ENCODE measurements at places on chromosomes 11 and 22. TPM values are rescaled to one million over a fixed set of nuclear protein-coding genes. Genes with fewer than 3 reads are reported as not detected.

GRCh38 chr11:59728154-59728553, 14.5 kb upstream of the OR10V1 start:
- H3K4me1 ChIP-seq: no peaks in the 10 kb centered on the region
- DNase-seq: no peak
- H3K27ac ChIP-seq: no peak overlapping the region
- no peak overlapping the region for H3K4me3 ChIP-seq
- H3K36me3 ChIP-seq: no peaks in the 10 kb centered on the region

DNA sequence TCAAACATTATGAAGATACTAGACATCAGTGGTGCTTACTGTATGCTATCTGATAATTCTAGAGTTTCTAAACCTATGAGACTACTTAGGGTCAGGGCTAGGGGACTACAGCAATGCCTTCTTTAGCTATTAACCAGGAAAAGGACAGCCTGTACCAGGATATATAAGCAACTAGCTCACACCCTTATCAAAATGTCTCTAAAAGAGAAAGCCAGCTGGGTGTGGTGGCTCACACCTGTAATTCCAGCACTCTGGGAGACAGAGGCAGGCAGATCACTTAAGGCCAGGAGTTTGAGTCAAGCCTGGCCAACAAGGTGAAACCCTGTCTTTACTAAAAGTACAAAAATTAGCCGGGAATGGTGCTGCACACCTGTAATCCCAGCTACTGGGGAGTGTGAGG, 55.8 kb downstream of the RAB6A start:
- no peaks in the 10 kb centered on the region for H3K36me3 ChIP-seq
- no peak overlapping the region for H3K4me3 ChIP-seq
- no peak overlapping the region for H3K27ac ChIP-seq
- H3K4me1 ChIP-seq: no peaks in the 10 kb centered on the region
- no peaks in the 10 kb centered on the region for H3K27me3 ChIP-seq
- DNase-seq: no peak

DNA sequence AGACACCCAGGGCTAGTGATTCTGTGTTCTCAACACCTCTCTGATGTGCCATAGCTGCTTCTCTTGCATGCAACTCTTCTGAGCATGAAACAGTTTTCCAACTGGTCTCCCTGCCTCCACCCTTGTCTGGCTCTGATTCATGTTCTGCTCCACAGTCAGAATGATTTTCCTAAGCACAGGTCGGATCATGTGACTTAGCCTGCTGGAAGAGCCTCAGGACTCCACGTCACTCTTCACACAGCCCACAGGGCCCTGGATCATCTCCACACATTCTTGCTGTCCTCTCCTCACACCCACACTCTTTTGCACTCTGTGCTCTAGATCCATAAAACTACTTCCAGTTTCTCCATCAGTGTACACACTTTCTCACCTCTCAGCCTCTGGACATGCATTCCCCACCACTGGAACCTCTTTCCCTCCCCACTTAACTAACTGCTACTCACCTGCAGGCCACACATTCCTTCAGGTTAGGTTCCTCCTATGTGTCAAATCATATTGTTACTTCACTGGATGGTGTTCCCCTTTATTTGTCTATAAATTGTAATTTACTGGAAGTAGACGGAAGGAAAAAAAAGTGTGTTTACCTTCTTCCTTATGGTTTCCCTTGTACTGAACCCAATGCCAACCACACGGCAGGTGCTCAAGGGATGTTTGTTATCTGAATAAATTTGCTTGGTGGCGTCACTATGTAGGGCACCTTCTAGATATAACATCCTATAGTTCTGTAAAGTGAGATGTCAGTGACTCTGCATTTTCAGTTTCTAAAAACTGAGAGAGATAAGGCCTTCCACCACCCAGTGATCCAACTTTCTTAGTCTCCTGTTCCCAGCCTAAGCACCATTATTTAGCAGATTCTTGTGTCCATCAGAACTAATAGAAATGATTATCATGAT, 133.7 kb downstream of the ETS1 start:
- DNase-seq: peak; percentile 65
- peaks cover 10% of the 10 kb centered on the region for H3K4me1 ChIP-seq
- H3K27ac ChIP-seq: no peak overlapping the region
- H3K27me3 ChIP-seq: no peaks in the 10 kb centered on the region
- H3K36me3 ChIP-seq: no peaks in the 10 kb centered on the region

DNA sequence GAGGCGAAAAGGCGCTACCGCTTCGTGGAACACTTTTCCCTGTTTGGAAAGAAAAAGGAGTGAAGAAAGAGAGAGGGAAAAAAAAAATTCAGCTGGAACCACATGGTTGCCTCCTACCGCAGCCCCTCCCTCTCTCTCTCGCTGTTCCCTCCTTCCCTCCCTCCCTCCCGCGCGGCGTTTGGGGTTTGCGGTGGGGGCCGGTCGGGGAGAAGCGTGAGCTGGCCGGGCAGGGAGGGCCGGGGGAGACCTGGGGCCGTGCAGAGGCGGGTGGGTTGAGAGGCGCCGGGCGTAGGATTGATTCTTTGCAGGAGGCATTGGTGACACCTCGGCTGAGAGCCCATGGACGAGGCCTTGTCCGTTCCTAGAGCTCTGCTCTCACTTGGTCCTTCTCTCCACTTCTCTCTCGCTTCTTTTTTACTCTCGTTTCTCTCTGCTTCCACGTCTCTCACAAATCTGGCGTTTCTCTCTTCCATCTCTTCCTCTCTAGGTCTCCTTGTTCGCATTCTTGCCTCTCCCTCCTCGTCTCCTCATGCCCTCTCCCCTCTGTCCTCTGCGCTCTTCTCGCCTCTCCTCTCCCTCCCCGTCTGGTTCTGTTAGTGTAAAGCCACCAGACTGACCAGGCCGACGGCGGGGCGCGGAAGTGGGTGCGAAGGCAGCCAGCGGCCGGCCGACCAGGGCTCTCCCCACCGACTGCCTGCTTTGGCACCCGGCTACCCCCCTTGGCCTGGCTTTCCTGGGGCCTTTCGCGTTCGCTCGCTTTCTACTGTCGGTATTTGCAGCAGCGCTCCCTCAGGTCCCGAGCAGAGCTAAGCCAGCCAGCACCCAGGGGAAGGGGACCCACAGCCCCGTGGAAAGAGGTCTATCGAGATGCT, at the start of gene CLMP:
Gene CLMP (minus strand): TSS at position 61 of the 872 bp plus-strand sequence. CDS start 308 bp downstream, outside the sequence.
- no peaks in the 10 kb centered on the region for H3K36me3 ChIP-seq
- H3K27me3 ChIP-seq: no peaks in the 10 kb centered on the region
- peak; percentile 80 for DNase-seq
- peak within 1 kb of the TSS; percentile 65 for H3K4me3 ChIP-seq

DNA sequence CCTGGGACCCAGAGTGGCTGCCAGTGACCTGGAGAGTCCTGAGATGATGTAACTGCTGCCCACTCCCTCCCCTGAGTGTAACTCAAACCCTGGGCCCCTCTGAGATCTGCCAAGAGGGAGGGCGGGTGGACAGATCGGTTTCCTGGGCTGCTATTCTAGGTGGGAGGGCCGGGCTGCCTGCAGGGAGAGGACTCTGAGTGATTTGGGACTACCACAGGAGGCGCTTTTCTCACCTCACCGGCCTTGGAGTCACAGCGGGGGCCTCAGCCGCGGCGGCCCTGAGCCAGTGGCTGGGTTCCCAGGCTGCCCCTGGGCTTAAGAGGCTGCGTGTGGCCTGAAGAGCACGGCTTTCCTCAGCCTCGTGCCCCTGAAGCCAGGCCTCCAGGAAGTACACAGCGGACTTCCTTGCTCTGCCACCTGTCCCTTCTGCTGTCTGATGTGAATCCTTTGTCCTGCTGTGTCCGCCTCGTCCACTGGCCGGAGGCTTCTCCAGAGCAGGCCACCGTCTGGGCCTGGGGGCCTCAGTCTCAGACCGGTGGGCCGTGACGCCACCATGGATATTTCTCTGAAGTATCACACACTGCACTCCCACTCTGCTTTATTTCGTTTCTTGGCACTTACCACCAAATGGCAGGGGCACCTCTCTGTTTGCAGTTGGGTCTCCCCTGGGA, 11.5 kb downstream of the RELT start:
- no peak overlapping the region for H3K27ac ChIP-seq
- H3K4me3 ChIP-seq: no peak overlapping the region
- no peaks in the 10 kb centered on the region for H3K4me1 ChIP-seq
- H3K36me3 ChIP-seq: no peaks in the 10 kb centered on the region
- no peak for DNase-seq

DNA sequence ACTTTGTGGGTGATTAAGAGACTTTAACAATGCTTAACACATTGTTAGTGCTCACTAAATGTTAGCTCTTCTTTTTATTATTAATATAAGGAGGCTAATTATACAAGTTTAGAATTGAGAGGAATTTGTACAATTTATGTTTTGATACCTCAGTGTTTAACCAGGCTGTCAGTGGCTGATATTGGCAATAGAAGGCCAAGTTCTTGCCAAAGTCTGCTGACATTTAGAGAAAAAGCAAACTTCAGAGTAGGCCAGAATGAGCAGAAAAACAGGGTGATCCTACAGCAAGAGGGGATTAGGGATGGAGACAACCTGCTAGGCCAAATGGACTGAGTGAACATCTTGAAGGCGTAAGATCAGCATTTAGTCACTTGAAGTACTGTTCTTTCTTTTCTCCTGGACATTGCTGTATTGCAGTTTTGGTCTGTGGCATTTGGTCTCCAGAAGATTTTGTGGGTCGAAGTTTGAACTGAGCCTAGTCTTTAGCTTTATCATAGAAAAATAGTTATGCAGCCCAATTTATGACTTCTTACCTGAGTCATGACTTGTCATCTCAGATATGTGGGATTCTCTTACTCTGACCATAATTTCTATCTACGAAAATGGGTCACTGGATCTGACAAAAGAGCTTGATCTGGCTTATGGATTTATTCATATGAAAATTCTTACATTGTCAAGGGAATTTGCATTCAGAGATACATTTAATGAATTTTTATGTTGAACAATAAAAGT, 9.0 kb downstream of the TRIM44 start:
- peaks cover 4% of the 10 kb centered on the region for H3K4me1 ChIP-seq
- no peak overlapping the region for H3K4me3 ChIP-seq
- H3K27me3 ChIP-seq: no peaks in the 10 kb centered on the region

- H3K4me3 ChIP-seq: no peak overlapping the region
- no peaks in the 10 kb centered on the region for H3K36me3 ChIP-seq
- no peaks in the 10 kb centered on the region for H3K4me1 ChIP-seq
- no peak overlapping the region for H3K27ac ChIP-seq
- H3K27me3 ChIP-seq: no peaks in the 10 kb centered on the region
- DNase-seq: no peak
Observed at GRCh38 chr11:119406005-119406404, 17.0 kb downstream of the THY1 start.

GRCh38 chr11:8338138-8338537, 74.5 kb upstream of the LMO1 start:
- H3K4me1 ChIP-seq: no peaks in the 10 kb centered on the region
- H3K36me3 ChIP-seq: no peaks in the 10 kb centered on the region
- H3K27ac ChIP-seq: no peak overlapping the region
- H3K4me3 ChIP-seq: no peak overlapping the region
- DNase-seq: peak; percentile 68

DNA sequence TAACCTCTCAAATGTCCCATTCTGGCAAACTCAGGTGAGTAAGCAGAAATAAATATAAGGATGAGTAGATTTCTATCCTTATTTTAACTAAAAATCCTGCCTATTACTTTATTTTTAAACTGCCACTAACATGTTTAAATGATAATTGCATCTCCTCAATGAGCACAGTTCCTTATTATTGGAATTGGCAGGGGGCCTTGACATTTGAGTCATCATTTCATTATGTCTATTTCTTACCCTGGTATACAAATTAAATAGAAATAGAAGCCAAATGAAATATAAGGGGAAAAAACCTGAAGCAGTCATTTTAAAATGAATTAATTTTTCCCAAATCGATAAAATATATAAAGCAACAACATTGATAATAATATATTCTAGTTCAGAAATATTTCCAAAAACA, 81.2 kb downstream of the GUCY1A2 start:
- no peaks in the 10 kb centered on the region for H3K4me1 ChIP-seq
- H3K36me3 ChIP-seq: no peaks in the 10 kb centered on the region
- no peak overlapping the region for H3K27ac ChIP-seq
- H3K4me3 ChIP-seq: no peak overlapping the region

- H3K27me3 ChIP-seq: no peaks in the 10 kb centered on the region
- H3K27ac ChIP-seq: no peak overlapping the region
- H3K4me3 ChIP-seq: no peak overlapping the region
- DNase-seq: no peak
- H3K36me3 ChIP-seq: no peaks in the 10 kb centered on the region
- H3K4me1 ChIP-seq: no peaks in the 10 kb centered on the region
Observed at GRCh38 chr11:33970984-33971466, 79.1 kb upstream of the LMO2 start.

Gene SCGB2A2
- not detected for total RNA-seq

- H3K4me3 ChIP-seq: no peak overlapping the region
- H3K36me3 ChIP-seq: no peaks in the 10 kb centered on the region
- H3K4me1 ChIP-seq: peaks cover 2% of the 10 kb centered on the region
Observed at GRCh38 chr11:2419638-2420501, 19.3 kb downstream of the TSSC4 start.

- no peak overlapping the region for H3K4me3 ChIP-seq
- H3K36me3 ChIP-seq: no peaks in the 10 kb centered on the region
- H3K27ac ChIP-seq: no peak overlapping the region
- no peak for DNase-seq
- no peaks in the 10 kb centered on the region for H3K27me3 ChIP-seq
Observed at GRCh38 chr11:122727101-122727929, 71.8 kb downstream of the UBASH3B start.

Gene IGLL1
- not detected for total RNA-seq

DNA sequence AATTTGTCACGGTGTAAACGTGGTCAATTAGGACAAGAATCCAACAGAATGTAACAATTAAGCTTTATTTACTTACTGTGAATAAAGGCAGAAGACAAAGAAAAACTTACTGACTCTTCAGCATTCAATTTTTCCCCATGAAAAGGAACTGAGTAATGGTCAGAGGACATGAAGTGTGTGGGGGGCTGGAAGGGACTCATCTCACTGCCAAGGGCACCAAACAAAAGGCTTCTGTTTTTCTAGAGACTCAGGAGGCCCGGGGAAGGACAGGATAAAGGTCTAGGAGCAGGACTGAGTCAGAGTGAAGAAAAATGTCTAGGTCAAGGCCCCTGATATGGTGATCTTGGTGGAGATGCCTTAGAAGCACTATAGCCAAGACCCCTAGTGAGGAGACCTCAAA, 564.2 kb upstream of the ANO5 start:
- H3K27ac ChIP-seq: no peak overlapping the region
- DNase-seq: no peak
- H3K36me3 ChIP-seq: no peaks in the 10 kb centered on the region
- H3K4me3 ChIP-seq: no peak overlapping the region

Gene LARGE1
- 61.8 TPM for total RNA-seq

Gene OR51I1
- 0.77 TPM for total RNA-seq

GRCh38 chr22:41544671-41545476, 604 bp upstream of the POLR3H start:
- H3K4me3 ChIP-seq: peak overlapping the region; percentile 83
- H3K36me3 ChIP-seq: no peaks in the 10 kb centered on the region
- no peaks in the 10 kb centered on the region for H3K27me3 ChIP-seq
- peaks cover 5% of the 10 kb centered on the region for H3K4me1 ChIP-seq
